Islet precursor cell (in vitro differentiated cells): ENCODE measurements at places on chromosomes 5 and 9.

DNA sequence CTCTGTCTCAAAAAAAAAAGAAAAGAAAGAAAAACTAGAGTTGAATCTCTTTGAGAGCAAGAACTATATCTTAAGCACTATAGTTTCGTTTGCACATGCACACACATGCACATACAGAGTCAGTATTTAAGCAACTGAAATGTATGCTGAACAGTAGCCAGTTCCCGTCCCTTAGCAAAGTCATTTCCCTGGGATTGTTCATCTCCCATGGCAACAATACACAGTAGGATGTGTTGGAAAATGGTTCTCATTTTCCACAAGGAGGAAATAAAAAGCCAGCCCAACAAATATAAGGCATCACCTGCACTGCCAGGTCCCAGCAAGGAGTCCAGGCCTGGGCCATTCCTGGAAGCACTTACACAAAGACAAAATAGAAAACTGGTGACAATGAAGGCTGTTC lies 4.2 kb upstream of the ZNF346 start:
- DNase-seq = no peak

DNA sequence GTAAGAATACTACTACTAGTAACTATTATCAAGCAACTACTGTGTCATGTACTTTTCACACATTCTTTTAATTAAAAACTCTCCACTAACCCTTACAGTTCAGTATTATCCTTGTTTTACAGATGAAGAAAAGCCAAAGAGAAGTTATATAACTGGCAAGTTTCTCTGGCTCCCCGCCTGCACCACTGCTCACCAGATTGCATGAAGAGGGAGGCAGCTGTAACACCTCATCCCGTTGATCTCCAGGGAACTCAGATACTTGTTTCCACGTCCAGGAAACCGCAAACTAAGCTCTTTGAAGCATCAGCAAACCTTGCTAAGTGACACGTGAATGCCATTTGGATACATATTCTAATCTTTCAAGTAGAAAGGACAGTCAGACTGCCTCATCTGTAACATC lies 70.3 kb downstream of the RIGI start:
- no peak for DNase-seq

DNA sequence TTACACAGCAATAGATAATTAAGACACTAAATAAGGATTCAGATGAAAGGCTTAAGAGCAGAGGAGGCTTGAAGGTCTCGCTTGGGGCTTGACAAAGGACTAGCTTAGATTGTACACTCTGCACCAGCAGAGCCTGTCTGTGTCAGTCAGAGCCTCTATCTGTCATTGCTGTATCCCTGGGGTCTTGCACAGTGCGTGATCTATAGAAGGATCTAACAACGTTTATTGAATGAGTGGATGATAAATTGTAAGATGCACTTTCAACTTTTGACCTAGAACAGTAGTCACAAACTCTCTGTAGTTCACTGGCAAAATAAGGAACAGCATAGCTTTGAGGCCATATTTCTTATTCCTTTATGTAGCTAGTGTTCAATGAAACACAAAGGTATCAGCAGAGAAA lies 173.5 kb downstream of the ENTREP1 start:
- DNase-seq = no peak

GRCh38 chr5:114634517-114634916 lies 272.6 kb downstream of the KCNN2 start:
- no peak for DNase-seq

GRCh38 chr5:82405618-82406204 lies 127.6 kb upstream of the RPS23 start:
- no peak for DNase-seq

- no peak for DNase-seq
Measured at GRCh38 chr9:135413461-135413860, 66.1 kb upstream of the PPP1R26 start.

DNA sequence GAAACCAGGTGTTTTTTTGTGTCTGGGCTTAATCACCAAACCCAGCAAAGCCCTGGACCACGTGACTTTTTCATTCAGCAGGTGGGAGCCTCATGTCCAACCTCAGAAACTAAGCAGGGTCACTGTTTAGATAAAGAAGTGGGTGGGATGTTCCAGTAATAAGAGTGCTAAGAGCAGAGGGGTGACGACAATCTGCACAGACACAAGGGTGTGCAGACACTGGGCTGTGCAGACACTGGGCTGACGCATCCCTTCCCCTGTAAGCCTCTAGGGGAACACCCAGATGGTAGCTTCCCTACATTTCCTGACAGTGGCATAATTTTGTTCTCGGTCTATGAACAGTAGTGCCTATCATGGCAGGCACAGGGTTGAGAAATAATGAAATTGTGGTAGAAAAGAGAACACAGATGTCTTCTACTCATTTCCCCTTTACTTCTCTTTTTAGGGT lies 85.1 kb downstream of the SAXO1 start:
- DNase-seq = no peak

DNA sequence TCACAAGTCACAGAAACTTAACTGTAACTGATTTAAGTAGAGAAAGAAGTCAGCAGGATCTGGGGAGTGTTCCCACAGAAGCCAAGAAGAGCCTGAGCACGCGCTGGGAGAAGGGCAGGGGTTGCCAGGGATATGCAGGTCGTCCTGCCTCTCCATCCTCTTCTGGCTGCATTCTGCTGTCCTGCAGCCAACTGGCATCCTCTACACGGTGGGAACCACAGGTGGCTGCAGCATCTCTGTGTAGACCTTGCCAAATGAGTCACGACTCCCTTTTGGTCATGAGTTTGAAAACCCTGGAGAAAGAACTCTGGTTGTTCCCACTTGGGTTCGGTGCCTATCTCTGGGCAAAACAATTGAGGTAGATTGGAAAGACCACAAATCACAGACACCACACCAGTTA lies 38.4 kb upstream of the PCA3 start:
- DNase-seq = no peak

DNA sequence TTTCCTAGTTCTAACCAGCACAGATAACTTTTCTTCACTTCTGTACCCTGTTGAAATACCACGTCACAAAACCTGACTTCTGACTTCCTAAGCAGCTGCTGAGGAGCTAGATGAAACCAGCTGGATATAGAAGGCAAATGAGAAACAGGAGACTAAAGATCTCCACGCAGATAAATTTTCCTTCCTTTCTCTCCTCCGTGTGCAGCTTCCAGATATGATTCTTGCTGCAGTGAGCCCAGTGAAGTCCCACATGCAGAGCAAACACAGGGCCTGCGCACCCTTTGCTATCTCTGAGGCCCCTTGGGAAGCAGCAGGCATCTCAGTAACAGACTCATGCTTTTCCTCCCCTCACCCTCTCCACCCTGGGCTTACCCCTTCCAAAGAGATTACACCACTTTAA lies 1638.3 kb downstream of the MAT2B start:
- DNase-seq = no peak

- DNase-seq = peak; percentile 36
Measured at GRCh38 chr5:3386637-3387036, 209.0 kb upstream of the IRX1 start.

GRCh38 chr5:119338326-119338946 lies 17.4 kb upstream of the TNFAIP8 start:
- DNase-seq = peak; percentile 43

DNA sequence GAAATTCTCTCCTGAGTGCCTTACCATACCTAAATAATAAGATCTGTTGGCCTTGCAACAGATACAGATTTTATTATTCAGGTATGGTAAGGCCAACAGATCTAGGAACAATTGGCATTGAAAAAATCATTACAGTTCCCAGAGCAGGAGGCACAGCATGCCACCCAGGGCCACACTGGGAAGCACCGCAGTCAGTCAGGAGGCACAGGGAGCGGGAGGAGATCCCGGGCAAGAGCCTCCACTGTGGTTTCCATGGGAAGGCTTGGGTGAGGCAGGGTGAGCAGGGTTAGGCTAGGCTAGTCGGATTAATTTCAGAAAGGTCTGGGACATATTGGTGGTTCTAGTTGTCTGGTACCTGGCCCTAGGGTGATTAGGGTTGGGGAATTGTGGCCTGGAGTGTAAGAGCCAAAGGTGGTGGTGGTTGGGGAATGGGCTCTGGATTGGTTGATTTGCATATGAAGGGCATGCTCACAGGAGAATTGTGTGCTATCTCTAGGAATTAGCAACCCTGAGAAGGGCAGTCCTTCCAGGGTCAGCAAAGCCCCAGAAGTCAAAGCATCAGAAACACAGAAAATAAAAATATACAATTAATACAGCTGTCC lies 111.4 kb downstream of the PDE8B start:
- no peak for DNase-seq

- DNase-seq = no peak
Measured at GRCh38 chr9:105141146-105141975, 103.1 kb upstream of the SLC44A1 start.

DNA sequence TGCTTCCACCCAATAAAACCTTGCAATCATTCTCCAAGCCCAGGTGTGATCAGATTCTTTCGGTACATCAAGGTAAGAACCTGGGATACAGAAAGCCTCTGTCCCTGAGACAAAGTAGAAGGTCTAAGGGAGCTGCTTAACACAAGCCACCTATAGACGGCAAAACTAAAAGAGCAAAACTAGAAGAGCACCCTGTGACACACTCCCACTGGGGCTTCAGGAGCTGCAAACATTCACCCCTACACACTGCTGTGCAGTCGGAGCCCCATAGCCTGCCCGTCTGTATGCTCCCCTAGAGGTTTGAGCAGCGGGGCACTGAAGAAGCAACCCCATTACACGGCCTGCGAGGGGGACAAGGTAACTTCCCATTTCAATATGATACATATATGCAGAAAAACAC lies 179.6 kb upstream of the CDH9 start:
- no peak for DNase-seq

DNA sequence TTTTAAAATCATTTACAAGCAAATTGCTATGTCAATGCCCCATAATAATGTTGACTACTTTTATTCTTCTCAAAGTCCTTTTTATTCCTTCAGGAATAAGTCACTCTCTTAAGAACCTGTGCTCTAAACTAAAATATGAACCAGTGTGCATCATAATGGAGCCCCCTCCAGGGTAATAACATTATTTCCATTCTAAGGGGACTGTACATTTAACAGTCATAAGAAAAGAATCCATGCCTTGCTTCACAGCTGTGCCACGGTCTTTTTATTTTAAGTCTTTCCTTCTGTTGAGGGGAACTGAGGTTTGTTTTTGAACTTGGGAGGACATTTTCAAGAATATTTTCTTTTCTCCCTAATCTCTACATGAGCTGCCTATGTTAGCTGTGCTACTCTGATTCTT lies 297.6 kb downstream of the MAN2A1 start:
- no peak for DNase-seq

GRCh38 chr5:158933494-158934318 lies 166.0 kb downstream of the EBF1 start:
- DNase-seq = no peak

GRCh38 chr9:81636255-81636599 lies 53.1 kb downstream of the TLE1 start:
- no peak for DNase-seq

DNA sequence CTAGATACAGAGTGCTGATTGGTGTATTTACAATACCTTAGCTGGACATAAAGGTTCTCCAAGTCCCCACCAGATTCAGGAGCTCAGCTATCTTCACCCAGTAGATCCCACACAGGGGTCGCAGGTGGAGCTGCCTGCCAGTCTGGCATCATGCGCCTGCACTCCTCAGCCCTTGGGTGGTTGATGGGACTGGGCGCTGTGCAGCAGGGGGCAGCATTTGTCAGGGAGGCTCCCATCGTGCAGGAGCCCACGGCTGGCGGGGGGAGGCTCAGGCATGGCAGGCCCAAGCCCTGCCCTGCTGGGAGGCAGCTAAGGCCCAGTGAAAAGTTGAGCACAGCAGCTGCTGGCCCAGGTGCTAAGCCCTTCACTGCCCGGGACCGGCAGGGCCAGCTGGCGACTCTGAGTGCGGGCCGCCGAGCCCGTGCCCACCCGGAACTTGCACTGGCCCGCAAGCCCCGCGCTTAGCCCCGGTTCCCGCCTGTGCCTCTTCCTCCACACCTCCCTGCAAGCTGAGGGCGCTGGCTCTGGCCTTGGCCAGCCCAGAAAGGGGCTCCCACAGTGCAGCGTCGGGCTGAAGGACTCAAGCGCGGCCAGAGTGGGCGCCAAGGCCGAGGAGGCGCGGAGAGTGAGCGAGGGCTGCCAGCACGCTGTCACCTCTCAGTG lies 314.1 kb upstream of the ATP10B start:
- DNase-seq = no peak

DNA sequence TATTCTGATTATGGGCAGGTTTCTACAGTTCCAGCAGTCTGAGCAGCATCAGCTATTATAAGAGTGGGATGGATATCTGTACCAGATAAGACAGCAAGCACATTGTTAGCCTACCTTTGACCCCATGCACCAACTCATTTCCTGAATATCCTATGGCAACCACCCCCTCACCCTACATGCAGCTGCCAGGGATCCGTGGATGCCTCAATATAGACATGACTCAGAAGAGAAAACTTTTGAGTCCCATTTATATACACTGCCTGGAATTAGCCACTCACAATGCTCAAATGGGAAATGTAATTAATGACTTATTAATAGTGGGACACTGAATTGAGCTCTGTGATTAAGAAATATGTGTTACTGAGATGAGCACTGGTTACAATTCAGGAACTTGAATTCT lies 124.4 kb downstream of the SSBP2 start:
- peak; percentile 79 for DNase-seq

- DNase-seq = no peak
Measured at GRCh38 chr5:72508241-72509170, 1.3 kb upstream of the ZNF366 start.

DNA sequence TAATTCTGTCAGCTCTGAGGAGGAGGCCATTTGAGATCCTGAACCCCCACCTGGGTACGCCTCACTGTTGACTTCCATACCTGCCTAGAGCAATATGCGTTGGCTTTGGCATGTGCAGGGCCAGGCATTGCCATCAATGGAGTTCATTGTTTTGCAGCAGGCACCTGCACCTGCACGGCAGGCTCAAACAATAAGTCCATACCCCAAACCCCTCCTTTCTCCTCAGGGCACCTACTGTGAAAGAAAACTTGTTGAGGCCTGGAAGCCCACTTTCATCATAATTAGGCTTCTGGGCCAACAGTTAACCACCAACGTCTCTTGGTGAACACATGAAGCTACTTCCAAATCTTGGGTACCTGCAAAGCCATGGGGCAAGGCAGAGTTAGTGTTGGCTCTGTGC lies 238.7 kb downstream of the NFIB start:
- DNase-seq = no peak

GRCh38 chr9:114638404-114638803 lies 19.2 kb downstream of the TEX53 start:
- DNase-seq = no peak

DNA sequence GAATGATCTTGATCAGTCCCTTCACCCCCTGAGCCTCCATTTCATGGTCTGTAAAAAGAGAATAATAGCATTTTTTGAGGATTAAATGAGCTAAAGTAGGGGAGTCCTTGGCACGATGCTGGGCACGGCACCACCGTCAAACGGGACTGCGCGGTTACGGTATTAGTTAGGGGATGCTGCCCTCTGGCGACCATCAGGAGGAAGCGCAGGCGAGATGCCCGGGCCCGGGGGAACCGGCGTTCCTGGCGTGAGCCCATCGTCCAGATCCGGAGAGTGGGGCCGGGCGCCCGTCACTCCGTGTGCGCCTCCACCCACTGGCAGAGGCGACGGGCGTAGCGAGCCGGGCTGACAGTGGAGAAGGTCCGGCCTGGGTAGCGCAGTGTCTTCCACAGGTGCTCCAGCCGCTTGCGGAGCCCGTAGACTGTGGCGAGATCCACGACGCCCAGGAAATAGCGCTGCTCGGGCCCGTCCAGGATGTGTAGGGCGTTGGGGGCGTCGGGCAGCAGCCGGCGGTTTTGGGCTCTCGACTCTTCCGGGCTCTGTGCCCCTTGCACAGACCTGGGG lies 4.8 kb upstream of the ST6GALNAC4 start:
- DNase-seq = peak; percentile 68

GRCh38 chr5:113242481-113243348 lies 192.1 kb downstream of the TSSK1B start:
- DNase-seq = no peak

- DNase-seq = no peak
Measured at GRCh38 chr5:105885266-105885665, 1785.5 kb downstream of the EFNA5 start.
